ENCODE measurements at places on chromosomes 4 and X. TPM values are rescaled to one million over a fixed set of nuclear protein-coding genes. Genes with fewer than 3 reads are reported as not detected.

DNA sequence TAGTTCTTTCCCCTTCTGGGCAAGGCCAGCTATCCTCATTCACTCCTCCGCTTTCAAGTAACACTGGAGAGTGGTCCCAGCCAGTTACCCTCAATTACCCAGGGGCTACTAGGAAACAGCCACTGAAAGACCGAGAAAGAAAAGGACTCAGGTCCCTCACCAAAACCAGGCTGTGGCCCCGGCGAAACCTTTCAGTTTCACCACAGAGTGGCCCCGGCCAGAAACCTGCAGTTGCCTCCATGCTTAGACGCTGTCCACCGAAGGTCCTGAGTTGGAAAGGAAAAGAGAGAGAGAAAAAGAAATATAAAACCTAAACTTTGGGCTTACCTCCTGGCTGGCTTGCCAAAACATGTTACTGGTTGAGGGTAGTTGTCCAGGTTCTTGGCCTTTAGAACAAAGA, 5.0 kb upstream of the AREG start:
- DNase-seq: no peak

DNA sequence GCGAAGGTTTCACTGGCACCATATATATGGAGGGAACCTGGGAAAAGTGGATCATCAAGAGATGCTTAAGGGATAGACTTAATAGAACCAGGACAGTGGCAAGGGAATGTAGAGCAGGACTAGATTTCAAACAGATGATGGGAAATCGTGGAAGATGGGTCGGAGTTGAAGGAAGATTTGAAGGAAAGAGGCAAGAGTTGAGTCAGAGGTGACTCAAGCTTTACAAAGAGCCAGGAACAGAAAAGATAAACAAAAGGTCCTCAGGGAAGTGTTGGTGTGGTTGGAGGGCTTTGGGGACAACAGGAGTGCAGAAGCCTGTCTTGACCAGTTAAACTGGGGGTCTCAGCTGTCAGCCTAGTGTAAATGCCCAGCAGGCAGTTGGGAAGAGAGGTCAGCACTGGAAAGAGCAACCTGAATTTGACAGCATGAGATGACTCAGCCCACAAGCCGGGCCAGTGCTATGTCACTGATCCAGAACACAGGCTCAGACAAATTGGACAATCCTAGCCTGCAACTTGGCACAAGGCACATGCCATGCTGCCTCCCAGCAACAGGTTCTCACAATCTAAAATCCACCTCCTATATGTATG, 230.5 kb downstream of the IDS start:
- DNase-seq: no peak

GRCh38 chr4:177532358-177532757, 90.1 kb upstream of the AGA start:
- DNase-seq: no peak

The DDIT4L gene
- 0.21 TPM for total RNA-seq

The SCML2 gene
- 2.9 TPM for total RNA-seq

The CLTRN gene
- 0.21 TPM for total RNA-seq

GRCh38 chr4:87865288-87865687, 32.5 kb downstream of the MEPE start:
- DNase-seq: no peak

The CSAG1 gene
- not detected for total RNA-seq

- DNase-seq: no peak
These were observed 41.1 kb downstream of the CBLL2 start for GRCh38 chrX:22313766-22314165.

DNA sequence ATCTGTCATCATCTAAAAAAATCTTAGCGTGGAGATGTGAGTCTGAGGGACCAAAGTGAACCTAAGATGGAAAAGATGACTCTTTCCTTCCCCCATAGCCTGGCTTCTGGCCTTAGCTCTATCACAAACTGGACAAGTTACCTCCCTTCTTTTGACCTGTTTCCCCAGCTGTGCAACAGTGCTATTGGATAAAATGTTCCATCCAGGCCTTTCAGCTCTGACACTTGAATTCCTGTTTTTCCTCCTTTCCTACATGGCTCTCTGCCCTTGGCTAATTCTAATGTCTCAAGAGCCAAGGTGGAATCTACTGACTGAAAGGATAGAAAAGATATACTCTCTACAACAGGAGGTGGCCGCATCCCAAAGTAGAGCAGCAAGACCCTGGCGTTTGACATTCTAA, 84.5 kb upstream of the ARHGEF9 start:
- DNase-seq: no peak

DNA sequence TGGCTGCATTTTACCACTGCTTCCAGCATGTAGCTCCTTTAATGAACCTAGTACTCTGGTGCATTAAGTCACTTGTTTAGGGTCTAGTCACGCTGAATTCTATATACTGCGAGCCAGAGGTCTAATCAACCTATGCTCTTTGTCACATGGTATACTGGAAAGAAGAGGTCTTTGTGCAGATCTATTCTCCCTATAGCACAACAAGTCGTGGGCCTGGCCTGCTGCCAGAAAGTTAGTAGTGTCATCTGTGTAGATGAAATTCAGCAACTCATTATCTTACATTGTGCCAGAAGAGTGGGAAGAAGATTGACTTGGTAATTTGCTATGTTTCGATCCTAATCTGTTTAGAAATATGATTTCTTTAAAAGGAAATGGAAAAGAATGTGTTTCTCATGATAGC, 80.8 kb downstream of the AWAT2 start:
- no peak for DNase-seq

The TAPT1 gene
- 37.5 TPM for total RNA-seq

DNA sequence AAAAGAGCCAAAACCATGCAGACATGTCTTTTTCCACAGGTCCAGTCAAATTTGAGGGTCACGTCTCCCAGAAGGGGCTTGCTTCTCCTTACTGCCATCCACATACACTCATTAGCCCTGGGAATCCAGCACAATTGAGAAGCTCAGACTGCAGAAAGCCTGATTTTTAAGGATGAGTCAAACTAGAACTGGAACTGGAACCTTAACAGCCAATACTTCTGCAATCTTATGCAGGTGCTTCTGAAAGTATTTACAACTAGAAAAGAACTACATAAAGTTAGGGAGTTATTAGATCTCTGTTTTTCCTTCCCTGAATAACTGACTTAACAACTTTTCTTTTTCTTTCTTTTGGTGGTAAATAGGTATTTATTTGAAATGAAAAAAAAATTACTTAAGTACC, 86.3 kb downstream of the CDS1 start:
- no peak for DNase-seq

The SMIM14 gene
- 1.8 TPM for total RNA-seq

DNA sequence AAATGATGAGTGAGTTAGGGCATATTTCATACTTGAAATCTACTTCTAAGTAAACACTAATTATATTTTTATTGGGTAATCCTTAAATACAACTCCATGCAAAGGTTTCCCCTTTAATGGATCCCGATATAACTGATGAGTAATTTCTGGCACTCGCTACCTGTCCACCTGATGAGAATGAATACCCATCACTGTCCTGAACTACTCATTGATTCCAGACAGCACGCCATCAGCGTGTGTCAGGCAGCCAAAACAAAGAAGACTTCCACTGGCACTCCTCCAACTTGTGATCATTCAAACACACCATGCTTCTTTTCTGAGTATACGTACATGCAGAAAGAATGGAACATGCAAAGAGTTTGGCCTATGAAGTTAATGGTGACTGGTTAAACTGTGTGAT, 69.4 kb downstream of the HCCS start:
- DNase-seq: no peak

The ZNF718 gene
- total RNA-seq: 19.0 TPM

DNA sequence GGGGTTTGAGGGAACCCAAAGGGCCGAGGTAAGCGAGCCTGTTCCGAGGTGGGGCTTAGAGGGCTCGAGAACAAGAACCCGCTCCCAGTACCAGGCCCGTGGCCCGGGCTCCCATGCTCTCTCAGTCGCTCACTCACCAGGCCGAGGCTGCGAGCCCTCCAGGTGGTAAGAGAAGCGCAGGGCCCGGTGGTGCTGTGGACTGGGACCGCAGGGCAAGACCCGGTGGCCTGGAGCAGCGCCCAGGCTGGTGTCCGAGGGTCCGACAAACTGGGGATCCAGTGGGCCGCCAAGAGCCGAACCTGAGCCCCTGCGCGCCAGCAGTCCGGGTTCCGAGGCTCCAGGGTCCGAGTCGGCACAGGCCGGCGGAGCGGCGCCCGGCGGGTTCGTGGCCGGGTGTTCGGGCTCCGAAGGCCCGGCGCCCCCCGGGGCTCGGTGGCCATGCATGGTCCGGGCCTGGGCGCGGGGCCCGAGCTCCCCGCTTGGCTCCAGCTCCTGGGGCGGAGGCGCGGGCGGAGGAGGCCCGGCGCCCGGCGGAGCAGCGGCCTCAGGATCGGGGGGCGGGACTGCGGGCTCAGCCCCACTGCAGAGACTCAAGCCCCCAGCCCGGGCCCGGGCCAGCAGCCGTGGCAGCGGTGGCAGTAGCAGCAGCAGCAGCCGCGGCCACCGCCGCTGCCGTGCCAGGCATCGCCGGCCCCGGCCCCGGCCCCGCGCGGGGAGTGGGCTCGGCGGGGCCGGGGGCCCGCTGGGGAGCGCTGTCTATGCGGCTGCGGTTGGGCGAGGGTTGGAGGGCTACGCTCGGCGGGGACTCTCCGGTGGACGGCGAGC, 833 bp downstream of the FGD1 start:
- DNase-seq: no peak

The XAGE2 gene
- not detected for total RNA-seq

- DNase-seq: no peak
These were observed 427.8 kb downstream of the IL15 start for GRCh38 chr4:142064181-142064580.

The LONRF3 gene
- 0.40 TPM for total RNA-seq

DNA sequence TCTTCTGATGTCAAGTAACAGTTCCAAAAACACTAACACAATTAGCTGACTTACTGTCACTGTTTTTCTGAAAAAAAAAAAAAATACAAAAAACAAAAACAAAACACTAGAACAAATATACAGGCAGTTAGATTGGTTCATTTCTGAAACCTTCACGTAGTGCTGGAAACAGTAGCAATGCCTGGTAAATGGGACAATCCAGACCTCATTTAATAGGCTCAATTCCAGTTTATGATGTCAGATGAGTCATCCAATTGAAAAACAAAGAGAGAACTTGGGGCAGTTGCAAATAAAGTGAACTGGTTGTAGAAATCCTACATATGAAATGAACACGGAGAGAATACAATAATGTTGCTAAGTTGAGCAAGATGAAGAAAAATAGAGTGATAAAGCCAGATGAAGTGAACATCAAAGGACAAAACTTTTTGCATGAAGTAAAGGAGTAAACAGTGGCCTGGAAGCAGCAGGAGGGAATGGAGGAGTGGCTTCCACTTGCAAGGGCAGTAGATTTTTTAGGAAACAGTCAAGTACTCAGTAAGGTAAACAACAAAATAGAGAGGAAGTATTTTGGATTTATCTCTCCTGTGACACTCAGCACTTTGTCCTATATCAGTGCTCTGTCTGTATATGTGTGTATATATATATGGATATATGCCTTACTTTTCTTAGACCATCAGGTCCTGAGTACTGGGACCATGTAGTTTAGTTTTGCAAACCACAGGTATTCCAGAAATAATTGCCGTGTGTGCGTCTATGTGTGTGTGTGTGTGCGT, 39.3 kb upstream of the MAGEA10 start:
- no peak for DNase-seq

DNA sequence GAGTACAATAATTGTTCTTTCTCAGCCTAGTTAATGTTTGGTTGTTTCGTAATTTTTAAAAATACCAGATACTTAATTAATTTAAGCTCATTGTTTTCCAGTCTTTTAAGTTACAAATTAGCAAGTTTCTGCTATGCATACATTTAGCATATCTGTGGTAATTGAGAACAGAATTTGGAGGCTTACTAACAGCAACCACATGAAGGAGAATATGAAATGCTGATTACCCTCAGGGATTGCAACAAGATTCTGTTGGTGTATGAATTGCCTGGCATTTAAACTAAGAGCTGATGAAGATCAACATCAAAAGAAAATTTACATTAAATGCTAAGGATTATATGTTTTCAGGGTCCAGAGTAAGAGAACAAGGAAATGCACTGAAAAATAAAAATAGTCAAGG, 580.0 kb upstream of the INTU start:
- no peak for DNase-seq

DNA sequence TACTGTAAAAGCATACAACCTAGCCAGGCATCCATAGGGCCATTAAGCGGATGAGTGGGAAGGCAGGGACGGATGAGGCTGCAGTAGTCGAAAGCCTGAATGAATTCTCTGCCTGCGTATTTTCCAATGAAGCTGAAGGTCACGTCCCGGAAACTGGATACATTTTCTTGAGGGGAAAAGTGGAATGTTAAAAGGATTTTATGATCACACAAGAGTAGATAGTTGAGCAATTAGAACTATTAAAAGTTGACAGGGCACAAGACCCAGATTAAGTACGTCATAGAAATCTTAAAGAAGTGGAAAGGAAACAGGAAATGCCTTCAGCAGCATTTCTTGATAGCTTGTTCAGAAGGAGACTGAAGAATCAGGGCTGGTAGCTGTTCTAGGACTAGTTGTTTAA, 98.3 kb upstream of the CXXC4 start:
- DNase-seq: no peak

DNA sequence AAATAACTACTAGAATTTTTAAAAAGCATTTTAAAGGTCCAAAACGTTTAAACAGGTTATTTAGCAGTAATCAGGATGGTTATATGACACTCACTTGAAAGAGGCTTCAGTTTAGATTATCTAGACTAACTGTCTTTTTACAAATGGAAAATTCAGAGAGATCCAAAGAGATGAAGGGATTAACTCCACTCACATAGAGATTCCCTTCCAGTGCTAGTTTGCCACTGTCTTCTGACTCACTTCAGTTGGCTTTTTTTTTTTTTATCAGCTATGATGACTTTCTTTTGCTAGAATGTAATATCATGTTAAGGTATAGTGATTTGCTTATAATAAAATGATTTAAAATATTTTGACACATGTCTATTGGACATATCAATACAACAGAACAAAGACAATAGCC, 43.8 kb downstream of the GALNT7 start:
- DNase-seq: no peak

The GPM6B gene
- not detected for total RNA-seq

- DNase-seq: no peak
These were observed at the start of gene ARHGAP6 for GRCh38 chrX:11665168-11666111. TSS of gene ARHGAP6 (minus strand) at chrX:11665920. CDS start at chrX:11664828, 1,092 bp downstream.

DNA sequence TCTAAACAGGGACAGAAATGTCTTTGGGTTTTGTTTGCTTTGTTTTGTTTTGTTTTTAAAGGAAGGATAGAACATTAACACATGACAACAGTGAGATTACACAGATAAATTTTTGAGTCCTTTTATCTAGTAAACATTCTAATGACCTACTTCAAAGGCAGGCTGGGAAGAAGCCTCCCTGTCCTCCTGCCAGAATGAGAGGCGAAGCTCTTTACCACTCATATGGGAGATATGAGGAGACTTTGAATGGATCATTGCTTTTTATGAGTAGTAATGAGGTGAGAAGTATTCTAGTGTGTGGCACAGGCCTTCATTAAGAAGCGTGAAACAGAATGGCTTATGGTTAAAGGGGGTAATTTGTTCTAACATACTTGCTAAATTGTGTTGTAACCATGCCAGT, 172.0 kb downstream of the FBXO8 start:
- DNase-seq: no peak

DNA sequence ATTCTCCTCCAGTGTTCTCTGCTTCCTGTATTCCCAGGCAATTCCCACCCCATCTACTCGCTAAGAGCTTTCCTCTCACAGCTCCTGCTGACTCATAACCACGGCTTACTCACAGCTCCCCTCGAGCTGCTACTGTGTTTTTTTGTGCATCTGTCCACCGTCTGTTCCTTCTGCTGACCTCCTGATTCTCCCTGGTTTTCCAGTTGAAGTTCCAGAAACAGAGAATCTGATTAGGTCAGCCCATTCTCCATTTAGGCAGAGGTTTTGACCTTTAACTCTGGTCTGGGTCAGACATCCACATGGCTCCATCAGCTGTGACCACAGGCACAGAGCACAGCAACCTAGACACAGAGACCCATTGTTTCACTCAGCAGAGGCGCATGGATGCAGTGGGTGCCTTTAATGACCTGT, 5.5 kb upstream of the SMIM20 start:
- no peak for DNase-seq
